ENCODE measurements at places on chromosomes 16 and 17. TPM values are rescaled to one million over a fixed set of nuclear protein-coding genes. Genes with fewer than 3 reads are reported as not detected.

The SLC12A3 gene
- polyA plus RNA-seq = 26.3 TPM

The DBNDD1 gene
- 10.6 TPM for polyA plus RNA-seq

DNA sequence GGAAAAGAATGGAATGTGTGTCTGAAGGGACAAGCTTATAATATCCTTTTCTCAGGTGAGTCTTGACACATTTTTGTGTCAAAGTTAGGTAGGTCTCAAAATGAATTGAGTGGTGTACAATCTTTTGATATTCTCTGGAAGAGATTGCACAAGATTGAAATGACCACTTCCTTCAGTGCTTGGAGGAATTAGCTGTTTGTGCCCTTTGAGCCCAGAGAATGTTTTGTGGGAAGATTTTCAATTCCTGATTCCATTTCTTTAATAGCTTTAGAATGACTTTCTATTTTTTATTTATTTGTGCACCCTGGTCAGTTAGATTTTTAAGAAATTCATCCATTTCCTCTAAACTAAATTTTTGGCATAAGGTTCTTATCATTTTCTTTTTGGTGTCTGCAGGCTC, 1.6 kb upstream of the CCL13 start:
- DNase-seq = no peak

DNA sequence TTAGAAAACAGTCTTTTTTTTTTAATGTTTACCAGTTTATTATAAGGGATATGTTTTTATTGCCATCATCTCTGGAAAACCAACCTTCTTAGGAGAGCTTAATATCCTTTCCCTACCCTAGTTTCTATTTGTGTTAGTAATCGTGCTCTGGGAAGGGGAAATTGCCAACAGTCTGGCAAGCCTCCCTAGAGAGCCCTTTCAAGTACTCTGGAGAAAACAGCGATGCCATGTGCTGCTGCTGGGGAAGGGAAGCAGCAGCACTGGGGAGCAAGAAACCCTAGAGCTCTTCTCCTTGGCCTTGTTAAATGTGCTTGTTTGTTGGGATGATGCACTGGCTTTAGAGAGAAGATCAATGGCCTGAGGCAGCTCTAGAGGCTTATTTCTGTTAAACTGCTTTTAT, 10.3 kb downstream of the RETREG3 start:
- DNase-seq = no peak

- no peak for DNase-seq
These were observed 92.5 kb downstream of the UTP18 start for GRCh38 chr17:51352798-51353197.

GRCh38 chr17:30363715-30364202, 15.0 kb upstream of the CPD start:
- DNase-seq = no peak

DNA sequence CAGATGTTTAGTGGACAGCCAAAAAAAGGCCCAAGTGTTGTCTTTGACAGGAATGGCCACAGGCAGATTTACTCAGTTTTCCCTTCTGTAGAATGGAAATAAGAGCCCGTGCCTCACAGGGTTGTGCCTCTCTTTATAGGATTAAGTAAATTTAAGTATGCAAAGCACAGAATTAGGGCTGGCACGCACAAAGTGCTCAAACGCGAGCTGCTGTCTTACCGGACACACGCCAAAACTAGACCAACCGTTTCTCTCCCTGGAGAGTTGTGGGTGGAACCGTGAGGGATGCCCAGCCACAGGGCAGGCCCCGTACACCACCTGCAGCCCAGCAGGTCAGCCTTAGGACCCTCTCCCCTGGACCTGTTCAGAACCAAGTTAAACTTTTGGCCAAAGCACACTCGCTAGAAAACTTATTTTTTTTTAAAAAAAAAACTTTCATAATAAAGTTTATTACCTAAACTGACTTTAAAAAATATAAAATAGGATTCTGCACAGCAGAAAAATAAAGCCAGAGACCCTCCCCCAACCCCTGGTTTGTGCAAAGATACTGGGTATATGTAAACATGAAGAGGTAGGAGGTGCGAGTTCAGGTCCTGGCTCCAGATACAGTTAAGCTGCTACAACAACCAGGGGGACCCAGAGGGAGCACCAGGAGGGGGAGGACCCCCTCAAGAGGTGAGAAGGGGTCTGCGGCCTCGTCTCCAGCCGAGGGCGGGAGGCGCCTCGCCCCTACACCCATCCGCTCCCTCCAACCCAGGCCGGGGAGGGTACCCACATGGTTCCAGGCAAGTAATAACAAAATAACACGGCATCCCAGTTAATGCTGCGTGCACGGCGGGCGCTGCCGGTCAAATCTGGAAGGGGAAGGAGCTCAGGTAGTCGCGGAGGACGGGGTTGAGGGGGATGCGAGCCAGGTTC, 1.8 kb downstream of the SOCS1 start:
- DNase-seq = no peak

- no peak for DNase-seq
These were observed 55.2 kb downstream of the CDH11 start for GRCh38 chr16:65066651-65067050.

DNA sequence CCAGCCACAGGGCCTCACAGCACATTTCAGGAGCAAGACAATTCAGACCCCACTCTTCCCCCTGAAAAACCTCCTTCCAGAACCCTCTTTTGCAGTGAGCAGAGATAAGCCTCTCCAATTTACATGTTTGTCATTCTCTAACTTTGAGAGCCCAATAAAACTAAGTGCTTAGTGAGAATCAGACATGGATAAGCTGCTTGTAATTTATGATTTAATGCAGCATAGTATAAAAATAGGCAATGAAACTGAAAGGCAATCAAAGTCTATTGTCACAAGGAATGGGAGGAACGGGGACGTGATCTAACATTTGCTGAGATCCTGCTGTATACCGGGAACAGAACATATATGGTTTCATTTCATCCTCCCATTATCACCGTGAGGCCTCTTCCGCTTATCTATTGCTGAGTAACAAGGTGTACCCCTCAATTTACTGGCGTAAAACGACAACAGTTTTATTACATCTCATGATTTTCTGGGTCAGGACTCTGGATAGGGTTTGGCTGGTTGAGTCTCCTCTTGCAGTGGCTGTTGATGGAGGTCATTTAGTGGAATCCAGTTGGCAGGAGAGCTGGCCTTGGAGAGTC, 597.4 kb downstream of the MAF start:
- no peak for DNase-seq

DNA sequence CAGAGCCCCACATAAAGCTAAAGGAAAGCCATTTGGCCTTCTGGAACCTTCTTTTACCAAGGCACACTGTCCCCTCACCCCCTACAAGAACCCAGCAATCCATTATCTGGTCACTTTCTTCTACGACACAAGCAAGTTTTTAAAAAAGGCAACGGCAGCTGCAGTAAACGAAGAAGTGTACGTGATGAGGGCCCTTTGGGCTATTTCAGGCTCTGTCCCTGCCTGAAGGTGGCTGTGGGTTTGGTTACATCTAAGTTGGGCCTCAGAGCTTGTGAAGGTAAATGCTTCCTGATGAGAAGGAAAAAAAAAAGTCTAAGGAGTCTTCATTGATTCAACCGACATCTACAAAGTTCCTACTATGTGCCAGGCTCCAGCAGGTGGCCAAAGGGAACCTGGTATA, 35.4 kb downstream of the XYLT1 start:
- no peak for DNase-seq

DNA sequence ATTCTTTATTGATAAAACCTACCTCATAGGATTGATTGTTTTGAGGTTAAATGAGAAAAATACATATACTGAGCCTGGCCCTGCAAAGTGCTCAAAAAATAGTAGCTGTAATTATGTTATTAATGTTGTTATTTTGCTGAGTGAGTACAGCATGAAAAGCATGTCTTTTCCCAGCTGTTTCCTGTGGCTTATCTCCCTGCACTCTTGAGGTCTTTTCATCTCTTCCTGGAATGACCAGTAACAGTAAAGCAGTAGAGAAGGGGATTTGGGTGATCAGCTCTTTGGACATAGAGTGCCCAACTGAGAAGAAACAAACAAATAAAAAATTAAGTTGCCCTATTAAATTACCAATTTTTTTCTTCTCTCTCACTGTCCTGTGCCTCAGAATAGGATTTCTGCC, 53.7 kb downstream of the NFAT5 start:
- no peak for DNase-seq

GRCh38 chr16:21128991-21129390, 21.7 kb downstream of the DNAH3 start:
- DNase-seq = no peak

DNA sequence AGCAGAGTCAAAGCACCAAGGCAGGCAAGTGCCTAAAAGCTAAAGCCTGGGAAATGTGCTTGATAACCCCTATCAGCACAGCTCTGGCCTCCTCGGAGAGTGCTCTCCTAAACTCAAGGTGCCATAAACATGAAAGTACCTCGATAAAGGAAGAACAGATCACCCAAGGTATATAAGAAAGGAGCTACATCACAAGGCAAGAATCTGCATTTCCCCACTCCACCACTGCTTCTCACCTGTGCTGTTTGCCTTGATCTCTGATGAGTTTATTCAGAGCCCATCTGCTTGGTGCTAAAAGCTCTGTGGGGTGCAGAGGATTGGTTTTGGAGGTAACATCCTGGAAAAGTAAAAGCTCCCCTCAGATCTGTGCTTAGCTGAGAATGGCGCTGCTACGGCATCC, 449.5 kb upstream of the CDH5 start:
- no peak for DNase-seq

GRCh38 chr16:51553314-51553713, 402.2 kb upstream of the SALL1 start:
- no peak for DNase-seq
